Activated CD4-positive, CD25-positive, alpha-beta regulatory T cell (primary cell): ENCODE measurements at places on chromosomes 2 and 18.

DNA sequence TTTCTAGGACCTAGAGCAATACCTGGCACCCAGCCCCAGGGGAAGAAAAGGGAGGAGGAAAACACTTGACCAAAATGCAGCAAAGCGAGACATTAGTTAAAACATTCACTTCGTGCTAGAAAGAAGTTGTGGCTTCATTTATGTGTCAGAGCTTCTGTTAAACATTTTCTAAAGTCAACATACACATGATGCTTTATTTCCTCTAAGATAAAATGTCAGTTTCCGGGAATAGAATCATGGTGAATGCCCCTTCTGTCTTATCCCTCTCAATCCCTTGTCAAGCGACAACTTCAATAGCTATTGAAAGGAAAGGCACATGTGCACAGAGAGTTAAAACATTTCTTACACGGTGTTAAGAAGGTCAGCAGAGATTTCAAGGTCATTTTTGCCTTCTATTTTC, 404.6 kb upstream of the CWC22 start:
- DNase-seq, result no peak

- no peak for DNase-seq
Measured at GRCh38 chr2:185738679-185739472, at the start of gene FSIP2. Gene FSIP2 (plus strand): TSS chr2:185738804. CDS start chr2:185738895, 91 bp downstream.

DNA sequence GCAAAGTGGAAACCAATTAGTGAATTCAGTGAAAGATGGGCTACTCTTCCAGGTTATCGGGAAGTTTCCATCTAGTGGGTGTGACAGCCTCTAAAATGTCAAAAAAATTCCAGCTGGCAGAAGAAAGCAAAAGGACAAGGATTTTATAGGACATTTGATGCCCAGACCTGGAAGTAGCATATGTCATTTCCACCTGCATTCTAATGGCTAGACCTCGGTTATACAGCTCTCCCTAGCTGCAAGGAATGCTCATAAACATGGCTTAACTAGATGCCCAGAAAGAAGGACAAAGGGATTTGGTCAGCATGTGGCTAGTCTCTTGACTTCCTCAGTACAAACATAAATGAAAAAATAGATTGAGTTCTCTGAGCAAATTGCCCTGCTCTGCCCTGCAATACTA, 215.4 kb downstream of the NYAP2 start:
- no peak for DNase-seq

DNA sequence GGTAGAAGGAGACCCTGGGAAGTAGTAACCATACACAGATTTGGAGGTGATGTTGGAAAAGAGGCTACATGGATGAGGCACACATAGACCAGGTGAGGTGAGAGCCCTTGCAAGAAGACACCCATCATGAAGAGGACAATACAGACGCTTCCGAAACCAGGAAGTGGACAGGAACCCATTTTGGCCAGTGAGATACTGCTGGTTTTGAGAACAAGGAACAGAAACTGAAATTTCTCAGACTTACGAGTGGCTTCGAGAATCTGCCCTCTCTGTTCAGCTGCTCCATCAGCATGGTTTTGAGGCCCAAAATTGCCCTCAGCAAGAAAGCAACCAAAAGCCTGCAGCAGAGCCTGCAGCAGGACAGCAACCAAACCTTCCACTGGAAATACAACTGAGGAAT, 479.1 kb upstream of the NRXN1 start:
- no peak for DNase-seq

GRCh38 chr2:5440174-5440573, 252.0 kb upstream of the SOX11 start:
- DNase-seq, result no peak

DNA sequence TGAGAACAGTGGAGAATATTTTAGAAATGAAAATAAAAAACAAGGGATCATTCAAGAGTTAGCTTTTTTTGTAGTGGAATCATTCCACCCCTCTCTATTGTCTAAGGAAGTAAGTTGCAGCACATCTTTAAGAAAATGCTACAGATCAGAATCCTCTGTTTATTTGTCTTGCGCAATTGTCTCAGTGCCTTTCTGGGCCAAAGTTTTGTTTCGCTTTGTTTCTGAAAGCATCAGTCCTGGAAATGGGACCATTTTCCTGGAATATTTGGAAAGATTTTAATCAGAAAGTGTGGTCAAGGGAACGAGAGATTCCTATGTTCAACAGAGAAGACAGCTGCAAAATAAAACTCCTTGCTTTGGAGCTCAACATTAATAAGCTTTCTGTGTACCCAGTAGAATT, 74.0 kb downstream of the NRXN1 start:
- no peak for DNase-seq

- DNase-seq, result no peak
Measured at GRCh38 chr2:39487398-39488250, 50.5 kb upstream of the MAP4K3 start.

GRCh38 chr2:127001751-127002150, 103.1 kb downstream of the TEX51 start:
- DNase-seq, result no peak

DNA sequence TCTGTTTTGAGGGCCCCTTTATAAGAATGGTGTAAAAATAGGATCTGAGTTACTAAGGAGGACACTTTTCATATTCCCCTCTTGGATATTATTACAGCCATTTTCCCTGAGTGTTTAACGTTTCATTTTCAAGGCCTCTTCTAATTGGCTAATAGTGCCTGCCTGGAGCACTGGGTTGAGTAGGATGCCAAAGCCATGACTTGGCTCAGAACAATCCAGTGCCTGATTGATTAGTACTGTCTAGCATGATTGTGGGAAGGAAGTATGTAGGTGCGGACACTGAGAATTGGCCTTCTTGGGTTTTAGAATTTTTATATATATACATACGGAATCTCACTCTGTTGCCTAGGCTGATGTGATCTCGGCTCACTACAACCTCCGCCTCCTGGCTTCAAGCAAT, 66.1 kb downstream of the NAB1 start:
- DNase-seq, result no peak

GRCh38 chr18:32343634-32344033, 127.0 kb downstream of the GAREM1 start:
- DNase-seq, result no peak

- no peak for DNase-seq
Measured at GRCh38 chr18:13303756-13304364, 85.3 kb downstream of the LDLRAD4 start.

DNA sequence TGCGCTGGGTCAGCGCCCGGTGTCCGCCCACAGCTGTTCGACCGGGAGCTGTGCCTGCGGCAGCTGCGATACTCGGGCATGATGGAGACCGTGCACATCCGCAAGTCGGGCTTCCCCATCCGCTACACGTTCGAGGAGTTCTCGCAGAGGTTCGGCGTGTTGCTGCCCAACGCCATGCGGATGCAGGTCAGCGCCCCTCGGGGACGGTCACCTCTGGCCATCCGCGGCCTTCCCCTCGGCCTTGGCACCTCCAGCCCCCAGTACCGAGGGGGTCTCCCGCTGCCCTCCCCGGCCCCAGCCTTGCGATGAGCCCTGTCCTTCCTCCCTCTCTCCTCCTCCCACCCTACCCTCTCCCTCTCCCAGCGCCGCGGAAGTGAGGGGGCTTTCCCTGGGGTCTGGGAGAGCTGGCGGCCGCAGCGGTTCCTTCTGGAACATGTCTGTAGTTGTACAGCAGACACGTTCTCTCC, 53.2 kb upstream of the GPR17 start:
- no peak for DNase-seq

DNA sequence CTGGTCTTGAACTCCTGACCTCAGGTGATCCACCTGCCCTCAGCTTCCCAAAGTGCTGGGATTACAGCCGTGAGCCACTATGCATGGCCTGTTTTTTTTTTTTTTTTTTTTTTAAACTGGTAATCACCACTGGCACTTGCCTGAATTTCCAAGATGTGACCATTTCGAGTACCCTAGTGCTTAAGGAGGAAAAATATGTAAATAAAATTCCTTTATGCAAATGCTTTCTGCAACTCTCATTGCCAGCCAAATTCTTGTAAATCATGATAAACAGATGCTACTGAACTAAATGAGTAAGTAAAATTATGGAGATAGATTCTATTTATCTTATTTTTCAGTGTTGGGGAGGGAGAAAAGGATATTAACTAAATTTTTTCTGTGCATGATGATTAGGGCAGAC, 18.6 kb downstream of the CDCA7 start:
- DNase-seq, result no peak

- DNase-seq, result no peak
Measured at GRCh38 chr2:237194906-237195305, 109.2 kb downstream of the COPS8 start.

DNA sequence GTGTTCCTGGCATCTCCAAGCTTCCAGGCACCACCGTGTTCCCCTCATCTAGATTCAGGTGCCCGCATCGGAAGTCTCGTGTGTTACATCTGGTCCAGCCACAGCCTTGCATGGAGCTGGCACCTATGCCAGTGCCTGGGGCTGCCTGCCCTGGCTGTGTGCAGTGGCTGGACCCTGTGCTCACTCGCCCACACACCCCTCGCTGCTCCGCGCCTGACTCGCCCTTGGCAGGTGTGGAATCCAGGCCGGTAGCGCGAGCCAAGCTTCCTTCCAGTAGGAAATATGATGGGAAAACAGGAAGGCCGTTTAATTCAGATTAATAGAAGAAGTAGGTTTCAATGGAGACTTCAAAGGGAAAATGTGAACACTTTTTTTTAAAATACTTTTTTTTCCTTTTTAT, 78.0 kb downstream of the PTPN4 start:
- DNase-seq, result no peak

DNA sequence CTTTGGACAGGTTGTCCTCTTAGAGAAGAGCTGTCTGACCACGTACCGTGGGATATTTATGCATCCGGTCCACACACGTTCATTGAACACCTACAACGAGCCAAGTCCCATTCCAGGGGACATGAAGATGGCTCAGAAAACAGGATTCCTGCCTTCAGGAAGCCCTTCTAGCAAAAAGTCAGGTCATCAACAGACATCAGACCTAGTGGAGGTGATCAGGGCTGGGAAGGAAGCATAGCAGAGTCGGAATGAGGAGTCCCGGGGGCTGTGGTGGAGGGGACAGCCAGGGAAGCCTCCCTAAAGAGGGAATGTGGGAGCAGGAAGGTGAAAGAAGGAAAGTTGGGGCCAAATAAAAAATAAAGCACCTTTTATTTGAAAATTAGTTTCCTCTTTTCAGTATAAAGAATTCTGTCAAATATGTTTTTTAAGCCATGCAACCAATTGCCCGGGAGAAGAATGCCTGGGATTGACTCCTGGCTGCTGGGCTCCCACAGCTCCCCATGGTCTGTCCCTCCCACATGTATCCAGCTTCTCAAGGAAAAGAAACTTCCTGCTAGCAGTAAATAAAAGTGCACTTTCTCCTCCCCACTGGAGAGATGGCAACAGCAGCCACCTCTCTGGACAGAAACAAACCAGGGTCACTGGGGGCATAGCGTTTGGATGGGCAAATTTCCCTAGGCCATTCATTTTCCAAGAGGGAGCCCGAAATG, 144.8 kb downstream of the SMAD7 start:
- DNase-seq, result no peak

DNA sequence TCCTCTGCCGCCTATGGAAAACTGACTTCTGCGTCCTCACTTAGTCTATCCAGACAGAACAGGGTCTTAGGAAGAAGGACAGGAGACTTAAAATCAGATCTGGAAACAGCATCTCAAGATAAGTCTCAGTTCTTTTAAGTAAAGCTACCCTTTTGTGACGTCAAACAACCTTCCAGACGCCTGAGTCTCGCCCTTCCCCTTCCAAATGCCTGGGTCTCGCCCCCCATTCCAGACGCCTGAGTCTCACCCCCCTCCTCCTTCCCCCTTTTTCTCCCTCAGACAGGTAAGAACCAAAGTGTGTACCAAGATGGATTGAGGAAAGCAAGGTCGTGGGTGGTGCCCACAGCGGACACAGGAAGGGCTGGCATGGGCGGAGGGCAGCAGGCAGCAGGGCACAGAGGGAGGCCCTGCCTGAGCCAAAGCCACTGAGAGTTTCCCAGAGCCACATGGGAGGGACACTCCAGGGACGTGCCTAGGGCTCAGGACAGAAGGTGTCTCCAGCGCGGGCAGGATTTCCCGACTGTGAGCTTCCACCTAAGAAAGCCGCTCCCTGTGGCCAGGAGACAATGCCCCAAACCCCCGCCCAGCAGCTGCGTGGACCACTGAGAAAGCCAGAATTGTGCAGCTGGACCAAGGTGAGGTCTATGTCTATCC, 51.3 kb downstream of the ANKMY1 start:
- DNase-seq, result no peak

DNA sequence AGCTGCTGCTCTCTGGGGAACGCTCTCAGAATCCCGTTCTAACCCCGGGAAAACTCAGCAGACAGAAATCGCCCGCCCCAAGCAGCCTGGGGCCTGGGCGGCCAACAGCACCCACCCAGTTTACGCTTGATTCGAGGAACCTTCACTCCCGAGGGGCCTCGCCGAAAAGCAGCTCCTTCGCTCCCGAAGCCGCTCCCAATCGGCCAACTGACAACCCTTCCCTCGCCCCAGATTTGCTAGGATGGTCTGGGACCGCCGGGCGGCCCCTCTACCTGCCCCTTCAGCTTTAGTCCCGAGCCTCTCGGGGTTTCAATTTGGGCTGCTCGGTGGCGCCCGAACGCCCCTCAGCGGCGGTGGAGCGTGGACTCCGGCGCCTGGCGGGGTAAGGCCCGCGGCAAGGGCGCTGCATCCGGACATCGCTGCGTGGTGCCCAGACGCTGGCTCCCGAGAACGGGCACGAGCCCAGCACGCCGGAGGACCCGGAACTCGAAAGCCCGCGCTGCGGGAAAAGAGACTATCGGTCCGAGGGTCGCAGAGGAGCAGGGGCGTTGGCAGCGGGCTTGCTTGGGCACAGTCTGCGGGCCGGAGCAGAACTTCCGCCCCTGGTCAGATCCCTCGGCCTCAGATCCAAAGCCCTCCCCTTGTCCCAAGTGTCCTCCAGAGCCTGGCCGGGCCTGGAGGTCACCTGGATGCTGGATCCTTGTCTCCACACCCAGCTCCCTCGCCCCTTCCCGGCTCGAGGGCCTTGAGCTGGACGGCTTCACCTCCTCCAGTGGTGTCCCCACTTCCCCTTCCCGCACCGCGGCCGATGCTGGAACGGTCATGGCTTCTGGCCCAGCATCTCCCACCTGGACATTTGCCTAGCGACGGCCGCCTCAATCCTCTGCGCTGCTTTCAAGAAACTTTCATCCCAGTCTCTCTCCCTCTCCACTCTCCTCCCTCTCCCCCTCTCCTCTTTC, 3.0 kb upstream of the OTX1 start:
- DNase-seq, result no peak

GRCh38 chr2:67055387-67056304, 341.5 kb upstream of the ETAA1 start:
- no peak for DNase-seq

GRCh38 chr18:30481871-30482270, 560.7 kb downstream of the DSC3 start:
- no peak for DNase-seq

- no peak for DNase-seq
Measured at GRCh38 chr2:120109186-120110061, 96.5 kb downstream of the EPB41L5 start.

GRCh38 chr2:185522472-185522871, 216.1 kb upstream of the FSIP2 start:
- no peak for DNase-seq
